Non-pigmented ciliary epithelial cell (primary cell): ENCODE measurements at places on chromosomes 2 and 18.

DNA sequence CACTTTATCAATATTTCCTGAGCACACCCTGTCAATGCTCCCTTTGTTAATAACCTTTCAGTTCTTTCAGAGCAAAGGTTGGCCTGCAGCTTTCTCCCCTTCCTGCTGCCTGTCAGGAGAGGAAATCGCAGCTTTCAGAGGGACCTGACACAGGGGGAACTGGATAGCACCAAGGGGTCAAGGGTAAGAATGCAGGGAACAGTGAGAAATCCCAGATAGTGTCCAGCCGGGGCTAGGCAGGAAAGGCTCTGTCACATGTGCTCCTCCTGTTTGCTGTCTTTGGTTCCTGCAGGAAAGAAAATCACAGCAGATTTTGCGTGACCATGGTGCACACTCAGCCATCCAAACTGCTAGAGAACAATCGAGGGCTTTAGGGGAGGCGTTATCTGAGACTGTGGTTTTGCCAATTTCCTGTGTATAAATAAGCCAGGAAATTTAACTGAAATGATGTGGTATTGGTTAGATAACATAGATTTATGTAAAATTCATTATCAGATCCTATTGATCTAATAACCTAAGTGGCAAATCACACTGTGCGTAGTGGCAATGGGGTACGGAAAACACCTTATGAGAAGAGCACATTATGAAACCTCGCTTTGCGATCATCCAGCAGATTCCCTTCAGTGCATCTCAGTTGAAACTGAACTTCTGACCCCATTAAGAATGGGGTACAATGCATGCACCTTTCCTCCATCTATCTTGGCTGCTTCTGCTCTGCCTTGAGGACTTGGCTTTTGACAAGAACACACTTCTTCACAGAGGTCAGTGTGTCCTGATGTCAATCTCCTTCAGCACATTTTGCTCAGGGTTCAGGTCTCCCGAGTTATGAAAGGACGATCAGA lies 178.0 kb downstream of the ICOS start:
- DNase-seq = no peak

DNA sequence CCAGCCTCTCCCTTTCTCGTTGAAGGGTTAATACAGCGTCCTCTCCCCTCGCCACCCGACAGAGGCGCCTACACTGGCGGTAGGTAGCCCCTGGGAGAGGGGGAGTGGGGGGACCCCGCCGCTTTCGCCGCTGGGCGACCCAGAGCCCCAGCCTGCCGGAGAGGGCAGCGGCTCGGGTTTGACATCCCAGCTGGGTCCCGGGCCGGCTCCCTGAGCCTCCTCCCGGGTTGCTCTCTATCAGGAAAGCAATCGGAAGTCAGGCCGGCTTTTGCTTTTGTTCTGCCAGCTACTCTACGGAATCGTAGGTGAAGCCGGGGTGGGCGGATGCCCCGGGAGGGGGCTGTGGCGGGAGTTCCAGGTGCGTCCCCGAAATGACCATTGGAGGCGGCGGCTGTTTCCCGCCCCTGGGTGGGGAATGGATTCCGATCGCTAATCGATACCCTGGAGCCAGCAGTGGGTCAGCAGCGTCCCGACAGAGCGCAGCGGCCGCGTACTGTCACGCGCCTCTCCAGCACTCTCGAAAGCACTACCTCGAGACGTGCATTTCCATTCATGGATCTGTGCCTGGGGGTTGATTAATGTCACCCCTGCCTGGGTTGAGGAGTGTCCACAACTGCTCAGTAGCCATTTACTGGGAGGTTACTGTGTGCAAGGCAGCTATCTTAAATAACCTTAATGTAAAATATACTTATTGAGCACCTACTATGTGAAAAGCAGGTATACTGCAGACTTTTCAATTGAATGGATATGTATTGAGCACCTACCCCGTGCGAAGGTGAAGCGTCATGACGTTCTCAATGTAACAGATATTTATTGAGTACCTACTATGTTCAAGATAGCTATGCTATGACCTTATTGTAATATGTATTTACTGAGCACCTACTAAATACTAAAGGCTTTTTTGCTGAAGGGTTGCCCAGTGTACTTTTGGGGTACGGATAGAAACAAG lies 1.1 kb downstream of the MAPK4 start:
- no peak for DNase-seq

GRCh38 chr2:203692031-203692710 lies 14.3 kb upstream of the CD28 start:
- no peak for DNase-seq

GRCh38 chr18:21203542-21204241 lies 38.3 kb upstream of the GREB1L start:
- no peak for DNase-seq

DNA sequence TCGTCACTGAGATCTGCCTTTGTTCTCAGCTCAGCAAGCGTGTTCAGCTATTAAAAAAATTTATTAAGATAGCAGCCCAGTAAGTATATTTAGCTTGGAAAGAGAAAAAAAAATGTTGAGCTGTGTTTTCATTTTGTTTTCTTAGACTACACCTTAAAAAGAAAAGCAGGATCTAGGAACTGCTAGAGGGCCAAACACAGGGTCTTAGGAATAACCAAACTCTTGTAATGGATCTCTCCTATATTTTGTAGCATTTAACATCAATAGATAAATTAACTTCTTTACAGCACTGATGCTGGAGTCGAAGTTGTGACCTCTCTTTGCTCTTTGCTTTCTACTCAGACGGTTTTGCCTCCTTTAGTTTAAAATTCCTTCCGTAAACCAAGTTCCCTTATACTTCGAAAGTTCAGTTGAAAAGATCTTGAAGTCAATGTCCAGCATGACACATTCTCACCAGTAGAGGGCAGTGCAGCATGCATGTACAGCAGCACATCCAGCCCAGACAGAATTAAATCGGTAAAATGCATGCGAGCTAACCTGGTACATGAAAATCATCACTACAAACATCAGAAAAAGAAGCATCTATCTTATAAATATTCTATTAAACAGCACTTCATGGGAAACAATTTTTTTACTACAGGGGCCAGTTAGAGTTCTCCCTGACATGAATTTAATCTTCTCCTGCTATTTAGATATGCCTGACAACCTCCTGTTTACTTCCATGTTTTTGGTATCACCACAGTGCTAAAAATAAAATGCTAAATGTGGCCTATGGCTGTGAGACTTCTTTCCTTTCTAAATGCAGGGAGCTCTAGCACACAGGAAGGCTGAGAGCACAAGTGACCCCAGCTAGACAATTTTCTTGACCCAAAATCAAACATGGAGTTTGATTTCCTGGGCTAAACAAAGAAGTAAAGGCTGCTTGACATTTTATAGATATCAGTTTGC lies 48.2 kb upstream of the MAP3K20 start:
- peak; percentile 77 for DNase-seq

DNA sequence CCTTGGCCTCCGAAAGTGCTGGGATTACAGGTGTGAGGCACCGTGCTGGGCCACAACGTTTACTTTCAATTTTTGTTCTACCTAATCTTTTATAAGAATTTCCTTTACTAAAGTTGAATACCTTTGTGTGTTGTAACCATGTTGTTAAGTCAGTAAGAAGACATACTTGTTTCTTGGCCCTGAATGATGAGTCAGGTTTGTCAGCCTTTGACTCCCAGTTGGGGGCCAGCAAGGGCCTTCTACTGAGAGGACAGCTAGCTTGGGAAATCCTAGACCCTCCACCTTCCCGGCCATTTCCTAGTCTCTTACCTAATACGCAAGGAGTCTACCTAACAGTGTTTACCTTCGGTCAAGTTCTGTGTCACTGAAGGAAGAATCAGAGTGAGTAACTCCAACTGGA lies 22.7 kb downstream of the MTHFD2 start:
- no peak for DNase-seq

- DNase-seq = no peak
Observed at GRCh38 chr18:67007085-67007484, 403.2 kb upstream of the CDH19 start.

DNA sequence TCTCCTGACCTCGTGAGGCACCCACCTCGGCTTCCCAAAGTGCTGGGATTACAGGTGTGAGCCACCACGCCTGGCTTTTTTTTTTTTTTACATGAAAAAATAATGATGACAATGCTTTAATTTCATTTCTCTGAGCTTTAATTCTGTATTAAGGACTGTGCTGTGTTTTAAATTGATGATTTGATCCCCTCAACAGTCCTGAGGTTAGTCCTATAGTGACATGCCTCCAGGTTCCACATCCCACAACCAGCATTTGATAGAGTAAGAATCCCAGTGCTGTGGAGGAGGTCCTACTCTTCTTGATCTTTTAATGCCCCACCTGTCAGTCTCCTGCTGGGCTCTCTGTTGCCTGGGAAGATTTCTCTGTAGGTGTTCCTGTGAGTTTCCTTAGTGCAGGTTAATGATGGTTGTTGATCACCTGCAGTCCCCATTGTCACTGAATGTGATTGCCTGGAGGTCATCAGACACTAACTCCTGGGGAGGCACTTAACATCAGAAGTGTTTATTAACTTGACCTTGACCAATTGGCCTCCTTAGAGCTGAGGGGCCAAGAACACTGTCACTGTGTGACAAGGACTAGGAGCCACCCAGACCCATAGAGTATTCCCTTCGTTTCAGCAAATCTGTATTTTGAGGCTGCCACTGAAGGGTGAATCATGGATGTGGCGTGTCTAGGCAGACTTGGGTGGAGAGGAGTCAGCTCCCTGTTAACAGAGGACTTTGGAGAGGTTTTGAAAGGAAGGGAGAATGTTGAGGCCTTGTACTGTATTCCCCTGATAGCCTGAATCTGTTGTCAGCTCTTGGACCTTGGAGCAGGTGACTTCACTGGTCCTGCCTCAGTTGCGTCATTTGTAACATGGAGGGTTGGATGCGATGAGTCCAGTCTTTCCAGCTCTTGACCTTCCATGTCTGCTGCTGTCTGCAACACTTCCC lies 11.5 kb downstream of the ASAP2 start:
- DNase-seq = no peak

- no peak for DNase-seq
Observed at GRCh38 chr2:25341011-25341727, 556 bp downstream of the DNMT3A start.

GRCh38 chr18:54378057-54378456 lies 20.4 kb downstream of the C18orf54 start:
- no peak for DNase-seq

DNA sequence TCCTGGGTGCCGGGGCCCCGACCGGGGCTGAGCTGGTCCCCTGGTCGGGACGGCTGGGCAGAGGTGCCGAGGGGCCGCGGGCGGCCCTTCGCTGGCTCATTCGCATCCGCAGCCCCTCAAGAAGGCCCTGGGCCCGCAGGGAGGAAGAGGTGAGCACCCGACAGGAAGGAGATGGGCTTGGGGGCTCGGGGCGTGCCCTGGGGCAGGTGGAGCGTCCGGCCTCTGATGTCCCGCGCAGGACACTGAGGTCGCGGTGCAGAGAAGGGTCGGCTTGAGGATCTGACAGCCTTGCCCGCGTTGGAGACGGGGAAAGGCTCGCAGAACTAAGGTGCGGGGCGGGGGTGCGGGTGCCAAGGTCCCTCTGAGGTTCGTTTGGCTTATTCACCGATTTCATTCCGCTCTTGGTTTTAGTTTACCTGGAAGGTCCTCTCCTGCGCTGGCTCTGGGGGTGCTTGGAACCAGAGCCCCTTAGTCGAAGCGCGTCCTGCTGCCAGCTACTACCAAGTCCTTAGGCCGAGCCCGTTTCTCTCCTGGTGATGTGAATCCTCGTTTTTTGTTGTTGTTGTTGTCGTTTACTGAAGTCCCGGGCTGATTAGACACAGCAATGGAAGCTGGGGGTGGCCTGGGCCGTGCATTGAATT lies 18.9 kb upstream of the CD8A start:
- DNase-seq = no peak

DNA sequence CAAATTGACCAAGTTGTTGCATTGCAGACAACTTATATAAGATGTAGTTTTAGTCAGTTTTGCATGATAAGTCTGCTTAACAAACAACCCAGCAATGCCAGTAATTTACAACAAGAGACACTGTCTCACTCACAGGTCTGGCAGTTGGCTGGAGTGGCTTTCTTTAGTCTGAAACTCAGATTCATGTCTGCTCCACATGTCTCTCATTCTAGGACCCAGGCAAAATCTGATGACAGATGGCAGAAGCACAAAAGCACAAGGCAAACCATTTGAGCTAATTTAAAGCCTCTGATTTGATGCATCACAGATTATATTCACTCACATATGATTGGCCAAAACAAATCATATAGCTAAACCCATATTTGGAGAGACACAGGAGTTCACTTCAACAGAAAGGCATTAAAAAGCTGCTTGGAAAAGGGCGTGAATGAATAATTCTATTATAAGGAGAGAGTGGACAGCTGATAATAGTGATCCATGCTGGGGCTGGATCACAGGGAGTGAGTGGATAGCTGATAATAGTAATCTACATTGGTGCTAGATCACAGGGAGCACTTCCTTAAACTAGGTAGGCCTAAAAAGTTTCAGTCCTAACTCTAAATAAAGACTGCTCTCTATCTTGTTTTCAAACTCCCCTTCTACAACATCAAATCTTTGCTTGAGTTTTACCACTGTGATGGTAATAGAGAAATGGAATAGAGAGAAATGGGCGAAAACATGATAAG lies 593.2 kb upstream of the ZNF804A start:
- no peak for DNase-seq

GRCh38 chr2:241989074-241989473 lies 119.5 kb downstream of the RTP5 start:
- DNase-seq = no peak

DNA sequence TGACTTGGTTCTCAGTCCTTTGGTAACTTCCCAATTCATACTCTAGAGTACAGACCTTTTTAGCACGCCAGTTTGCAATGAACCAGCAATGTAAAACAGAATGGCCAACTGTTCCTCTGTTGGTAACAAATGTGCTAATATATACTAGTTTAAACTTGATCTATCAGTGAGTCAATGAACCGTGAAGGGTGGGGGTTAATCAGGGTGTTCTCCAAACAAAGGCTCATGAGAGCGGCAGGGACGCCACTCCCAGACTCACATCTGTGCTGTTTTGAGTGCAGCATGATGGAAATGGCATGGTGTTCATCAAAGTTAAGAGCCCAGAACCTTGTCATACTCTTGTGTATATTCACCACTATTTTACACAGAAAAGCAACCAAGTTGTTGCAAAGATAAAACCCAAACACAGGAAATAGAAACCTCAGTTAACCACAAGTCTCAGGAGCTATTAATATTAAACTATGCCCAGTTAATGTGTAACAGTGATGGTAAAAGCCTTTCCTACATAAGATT lies 70.3 kb downstream of the CERKL start:
- no peak for DNase-seq

- DNase-seq = no peak
Observed at GRCh38 chr18:11074889-11075288, 74.5 kb downstream of the PIEZO2 start.

GRCh38 chr18:21636769-21637168 lies 24.7 kb downstream of the SNRPD1 start:
- DNase-seq = no peak

GRCh38 chr2:190668892-190669291 lies 20.0 kb downstream of the NAB1 start:
- no peak for DNase-seq
